ENCODE measurements at places on chromosomes 7 and 10.

GRCh38 chr7:140610204-140611165 lies 30.1 kb downstream of the DENND2A start:
- no peak for DNase-seq

DNA sequence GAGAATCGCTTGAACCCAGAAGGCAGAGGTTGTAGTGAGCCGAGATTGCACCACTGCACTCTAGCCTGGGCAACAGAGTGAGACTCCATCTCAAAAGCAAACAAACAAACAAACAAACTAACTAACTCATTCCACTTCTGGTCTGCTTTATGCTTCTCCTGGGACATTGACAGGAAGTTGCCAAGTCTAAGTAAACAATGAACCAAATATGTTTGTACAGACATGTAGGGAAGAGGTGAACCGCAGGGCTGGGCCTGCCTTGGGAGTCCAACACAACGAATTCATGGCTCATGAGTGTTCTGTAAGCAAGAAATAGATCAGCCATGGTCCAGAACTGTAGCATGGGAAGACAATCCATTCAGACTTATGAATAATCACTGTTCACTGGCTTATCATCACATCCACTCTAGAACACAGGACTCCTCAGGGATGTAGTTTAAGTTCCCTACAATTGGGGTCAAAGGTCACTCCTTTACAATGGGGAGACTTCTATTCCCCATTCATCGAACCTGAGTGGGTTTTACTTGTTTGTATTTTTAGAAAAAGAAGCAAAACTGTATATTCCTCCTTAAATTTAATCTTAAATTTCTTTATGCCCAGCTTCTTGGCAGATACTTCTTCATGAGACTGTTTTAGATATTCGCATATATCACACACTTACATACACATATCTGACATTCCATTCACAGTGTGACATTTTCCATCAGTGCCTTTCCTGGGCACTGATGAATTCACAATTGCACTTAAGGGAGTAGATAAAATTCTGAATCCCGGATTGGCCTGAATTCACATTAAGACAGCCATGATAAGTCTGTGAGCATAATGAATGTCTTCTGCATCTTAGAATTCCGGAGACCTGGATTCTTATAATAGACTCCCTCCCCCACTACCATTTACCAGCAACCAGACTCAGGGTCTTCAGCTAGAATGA lies 159.1 kb upstream of the EEPD1 start:
- no peak for DNase-seq

GRCh38 chr7:84245835-84246234 lies 51.2 kb upstream of the SEMA3A start:
- DNase-seq = no peak

- DNase-seq = no peak
Measured at GRCh38 chr7:122412883-122413282, 108.3 kb upstream of the FEZF1 start.

DNA sequence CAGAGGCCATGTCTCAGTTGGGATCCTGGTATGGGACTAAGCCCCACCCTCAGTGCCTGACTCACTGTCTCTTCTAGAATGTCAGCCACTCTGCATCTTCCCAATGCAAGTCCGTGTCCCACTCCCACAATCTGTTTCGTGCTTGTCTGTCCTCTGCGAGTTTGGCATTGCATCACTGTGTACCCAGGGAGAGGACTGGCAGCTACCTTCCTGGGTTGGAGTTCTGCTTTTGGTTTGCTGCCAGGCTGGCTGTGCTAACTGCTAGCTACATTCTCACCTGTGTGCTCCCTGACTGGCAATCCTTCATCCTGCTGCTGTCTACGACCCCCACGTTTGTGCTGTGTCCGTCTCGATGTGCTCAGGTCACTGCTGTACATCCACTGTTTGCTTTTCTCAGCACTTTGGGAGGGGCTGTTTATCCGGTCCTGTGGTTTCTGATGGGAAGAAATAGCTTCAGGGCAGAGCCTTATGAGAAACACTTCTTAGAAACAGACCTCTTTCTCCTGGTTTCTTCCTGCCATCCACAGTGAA lies 56.0 kb upstream of the GLI3 start:
- peak; percentile 50 for DNase-seq

DNA sequence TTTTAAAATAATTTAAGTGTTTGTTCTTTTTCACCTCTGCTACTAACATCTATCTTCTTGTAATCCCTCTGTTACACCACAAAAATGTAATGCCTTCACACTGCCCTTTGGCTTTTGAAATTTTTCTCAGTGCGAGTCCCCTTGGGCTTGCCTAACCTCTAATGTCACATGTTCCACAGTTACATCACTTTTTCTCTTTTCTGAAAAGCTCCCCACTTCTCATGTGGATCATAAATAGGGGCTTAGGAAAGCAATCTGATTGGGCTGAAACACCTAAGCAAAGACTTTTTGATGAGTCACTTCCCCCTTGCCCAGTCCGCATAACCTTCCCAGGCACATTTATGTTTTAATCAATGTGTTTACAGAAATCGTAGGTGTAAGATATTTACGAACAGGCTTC lies 288.2 kb downstream of the IPMK start:
- DNase-seq = no peak

DNA sequence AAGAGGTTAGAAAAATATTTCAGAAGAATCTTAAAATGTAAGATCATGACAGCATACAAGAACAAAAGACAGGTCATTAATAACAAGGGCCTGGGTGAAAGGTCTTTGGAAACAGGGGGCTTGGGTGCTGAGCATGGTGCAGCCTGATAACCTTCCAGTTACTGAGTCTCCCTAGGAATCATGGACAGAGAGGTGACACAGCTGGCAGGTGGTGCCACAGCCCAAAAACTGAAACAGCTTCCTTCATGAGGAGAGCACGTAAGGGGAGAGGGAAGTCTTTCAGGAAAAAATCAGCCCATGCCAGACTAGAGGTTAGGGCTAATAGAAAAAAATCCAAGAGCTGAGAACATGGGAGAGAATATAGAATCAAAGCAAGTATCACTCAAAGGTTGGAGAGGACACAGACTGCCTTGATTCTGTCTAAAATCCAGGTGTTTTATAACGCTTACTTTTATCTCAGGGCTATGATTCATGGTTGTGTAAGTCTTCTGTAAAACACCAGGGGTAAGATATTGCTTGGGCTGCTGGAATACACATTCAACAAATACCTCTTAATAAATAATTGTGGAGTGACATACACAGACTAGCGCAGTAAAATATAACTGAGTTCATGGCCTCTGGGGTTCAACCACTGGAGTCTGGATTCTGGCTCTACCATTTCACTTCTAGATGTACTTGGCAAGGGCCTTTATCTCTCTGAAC lies 88.1 kb downstream of the SEMA3C start:
- DNase-seq = no peak

DNA sequence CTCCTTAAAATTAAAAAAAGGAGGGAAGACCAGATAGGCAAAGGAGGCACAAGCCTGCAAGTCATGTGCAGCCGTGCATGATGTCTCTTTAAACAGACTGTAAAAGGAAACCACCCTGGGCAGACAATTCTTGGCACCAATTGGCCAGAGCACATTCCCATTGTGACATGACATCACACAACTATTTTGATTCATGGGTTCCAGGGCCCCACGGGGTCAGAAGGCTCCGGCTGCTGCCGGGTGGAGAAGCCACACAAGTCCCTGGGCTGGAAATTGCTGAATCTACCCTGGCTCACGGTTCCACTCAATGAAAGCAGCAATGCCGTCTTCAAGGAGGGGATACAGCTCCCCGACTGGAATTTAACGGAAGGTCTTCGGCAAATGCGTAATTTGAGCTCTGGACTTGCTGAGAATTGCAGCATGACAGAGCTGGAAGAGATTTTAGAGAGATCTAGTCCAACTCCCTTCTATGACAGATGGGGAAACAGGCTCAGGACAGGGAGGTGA lies 140.5 kb downstream of the PRKAG2 start:
- DNase-seq = peak; percentile 81

DNA sequence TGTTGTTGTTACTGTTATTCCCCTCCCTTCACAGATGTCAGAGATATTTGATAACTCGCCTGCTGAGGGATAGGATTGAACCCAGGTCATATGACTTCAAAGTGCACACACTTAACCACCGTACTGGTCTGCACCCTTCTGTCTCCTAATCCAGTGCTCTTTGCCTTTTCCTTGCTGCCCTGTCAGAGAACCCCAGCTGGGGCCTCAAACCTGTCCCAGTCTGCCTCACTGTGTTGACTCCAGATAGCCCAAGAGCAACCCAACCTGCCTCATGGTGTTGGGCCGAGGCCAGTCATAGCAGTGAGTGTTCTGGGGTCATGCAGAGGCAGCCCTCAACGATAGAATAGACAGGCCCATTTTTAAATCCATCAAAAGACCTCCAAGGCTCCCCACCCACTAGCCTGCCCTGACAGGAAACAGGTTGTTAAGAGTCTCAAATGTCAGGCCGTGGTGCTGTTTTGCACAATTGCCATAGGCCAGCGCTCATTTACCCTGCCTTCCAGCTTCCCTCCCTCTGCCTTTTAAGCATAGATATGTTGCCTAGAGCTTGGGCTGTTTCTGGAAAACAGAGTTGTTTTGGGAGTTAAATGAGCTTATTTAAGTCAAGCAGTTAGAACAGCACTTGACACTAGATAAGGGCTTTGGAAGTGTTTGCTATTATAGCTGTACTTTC lies 37.0 kb upstream of the PDCD4 start:
- no peak for DNase-seq

GRCh38 chr7:98251231-98251600 lies 816 bp downstream of the TECPR1 start:
- no peak for DNase-seq

GRCh38 chr10:99709480-99710229 lies 22.3 kb downstream of the COX15 start:
- DNase-seq = no peak

GRCh38 chr10:43253461-43254198 lies 13.2 kb downstream of the RASGEF1A start:
- peak; percentile 35 for DNase-seq

GRCh38 chr7:442457-442856 lies 77.2 kb downstream of the PDGFA start:
- no peak for DNase-seq

DNA sequence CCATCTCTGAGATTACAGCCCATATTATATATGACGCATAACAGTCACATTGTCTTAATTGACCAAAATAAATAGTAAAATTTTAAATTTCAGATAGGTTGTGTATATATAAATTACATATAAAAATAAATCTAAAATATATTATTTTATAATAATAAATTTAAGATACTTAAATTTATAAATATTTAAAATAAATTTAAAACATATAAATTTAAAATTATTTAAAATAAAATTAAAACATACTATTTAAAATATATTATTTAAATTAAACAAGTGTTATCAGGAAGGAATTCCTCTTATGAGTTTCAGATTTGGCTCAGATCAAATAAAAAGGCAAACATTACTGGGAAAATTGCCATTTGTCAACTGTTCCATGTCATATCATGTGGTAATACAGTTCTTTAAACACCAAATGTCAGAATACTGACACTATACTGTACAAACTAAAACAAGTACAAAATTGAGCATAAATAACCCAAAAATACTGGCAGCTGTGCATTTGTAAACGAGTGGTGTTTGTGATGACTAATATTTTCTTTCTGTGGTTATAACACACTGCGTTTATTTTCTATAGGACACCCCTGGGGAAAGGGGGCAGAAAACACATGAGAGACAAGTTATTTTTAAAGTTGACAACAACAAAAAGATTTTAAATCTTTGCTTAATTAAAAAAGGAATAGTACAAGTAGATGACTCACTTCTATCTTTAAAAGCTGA lies 71.3 kb upstream of the DGKB start:
- no peak for DNase-seq

GRCh38 chr7:23191022-23191421 lies 9.2 kb downstream of the NUP42 start:
- no peak for DNase-seq

- no peak for DNase-seq
Measured at GRCh38 chr10:118444069-118444468, 101.9 kb upstream of the FAM204A start.

DNA sequence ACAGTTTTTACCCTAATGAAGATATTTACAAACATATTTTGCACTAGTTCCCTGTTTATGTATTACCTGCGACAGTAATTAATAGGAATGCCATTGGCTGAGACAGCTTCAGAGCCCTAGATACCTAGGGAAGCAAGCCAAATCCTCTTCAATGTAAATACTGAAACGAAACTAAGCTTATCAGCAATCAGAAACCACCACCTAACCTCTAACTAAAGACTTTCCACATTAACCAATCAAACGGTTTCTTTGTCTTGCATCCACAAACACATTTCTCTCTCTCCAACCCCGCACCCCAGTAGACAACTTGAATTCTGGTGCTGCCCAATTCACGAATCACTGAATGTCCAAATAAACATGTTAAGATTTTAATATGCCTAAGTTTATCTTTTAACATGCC lies 474.4 kb upstream of the C7orf33 start:
- no peak for DNase-seq

GRCh38 chr7:55409482-55410225 lies 44.5 kb downstream of the LANCL2 start:
- DNase-seq = no peak

GRCh38 chr10:131474416-131474815 lies 162.9 kb upstream of the TCERG1L start:
- no peak for DNase-seq

GRCh38 chr7:18515067-18515466 lies 19.5 kb downstream of the HDAC9 start:
- DNase-seq = no peak

GRCh38 chr7:108291791-108292440 lies 161.8 kb upstream of the LAMB4 start:
- DNase-seq = no peak

- DNase-seq = no peak
Measured at GRCh38 chr10:118810796-118811505, 56.2 kb upstream of the CACUL1 start.

DNA sequence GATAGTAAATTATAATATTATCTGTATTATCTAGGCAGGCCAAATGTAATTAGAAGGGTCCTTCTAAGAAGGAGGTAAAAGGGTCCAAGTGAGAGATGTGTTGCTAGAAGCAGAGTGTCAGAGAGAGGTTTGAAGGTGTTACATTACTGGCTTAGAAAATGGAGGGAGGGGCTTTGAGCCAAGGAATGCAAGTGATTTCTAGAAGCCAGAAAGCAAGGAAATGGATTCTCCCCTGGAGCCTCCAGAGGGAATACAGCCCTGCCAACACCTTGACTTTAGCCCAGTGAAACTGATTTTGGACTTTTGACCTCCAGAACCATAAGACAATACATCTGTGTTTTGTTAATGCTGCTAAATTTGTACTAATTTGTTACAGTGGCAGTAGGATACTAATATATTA lies 97.9 kb upstream of the IL6 start:
- no peak for DNase-seq

- DNase-seq = no peak
Measured at GRCh38 chr7:18425838-18426445, 69.6 kb upstream of the HDAC9 start.

DNA sequence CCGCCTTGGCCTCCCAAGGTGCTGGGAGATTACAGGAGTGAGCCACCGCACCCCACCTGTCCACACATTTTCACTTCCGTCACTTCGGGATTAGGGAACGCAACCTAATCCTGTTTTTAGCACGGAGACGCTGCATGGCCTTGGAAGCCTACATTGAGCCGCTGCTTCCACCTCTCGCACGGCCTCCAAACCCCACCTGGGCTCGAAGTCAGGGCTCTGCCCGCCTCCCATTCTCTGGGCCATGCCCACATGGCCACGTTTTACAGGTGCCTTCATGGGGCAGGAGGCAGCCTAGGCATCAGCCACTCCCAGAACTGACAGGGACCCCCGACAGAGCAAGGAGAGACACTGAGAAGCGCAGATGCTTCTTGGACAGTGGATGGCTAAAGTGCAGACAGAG lies 100.6 kb downstream of the OAT start:
- DNase-seq = no peak

- DNase-seq = no peak
Measured at GRCh38 chr7:23264916-23265458, 18.4 kb downstream of the GPNMB start.

Measured in ureter (tissue), 1 donor.